ENCODE measurements at places on chromosomes 13 and 19.

GRCh38 chr19:5567970-5568407 is 236 bp upstream of the TINCR start:
- DNase-seq, result no peak

DNA sequence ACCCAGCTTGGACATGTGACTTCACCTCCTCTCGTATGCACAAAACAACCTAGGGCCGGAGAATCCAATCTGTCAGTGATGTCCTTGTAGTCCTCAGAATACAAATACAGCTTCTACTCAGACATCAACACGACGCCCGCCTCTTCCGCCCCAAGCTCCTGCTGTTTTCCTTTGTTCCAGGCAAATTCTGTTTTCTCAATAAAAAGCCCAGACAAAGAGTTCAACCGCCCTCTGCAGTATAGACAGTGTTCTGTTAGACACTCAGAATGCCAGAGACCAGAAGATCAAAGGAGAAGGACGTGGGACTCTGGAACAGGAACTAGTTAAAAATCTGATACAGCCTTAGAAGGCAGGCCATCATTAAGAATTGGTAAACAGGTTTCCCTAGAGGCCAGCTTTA is 42.0 kb upstream of the GGACT start:
- no peak for DNase-seq

GRCh38 chr19:48170817-48171347 is 402 bp downstream of the ZSWIM9 start:
- DNase-seq, result no peak

DNA sequence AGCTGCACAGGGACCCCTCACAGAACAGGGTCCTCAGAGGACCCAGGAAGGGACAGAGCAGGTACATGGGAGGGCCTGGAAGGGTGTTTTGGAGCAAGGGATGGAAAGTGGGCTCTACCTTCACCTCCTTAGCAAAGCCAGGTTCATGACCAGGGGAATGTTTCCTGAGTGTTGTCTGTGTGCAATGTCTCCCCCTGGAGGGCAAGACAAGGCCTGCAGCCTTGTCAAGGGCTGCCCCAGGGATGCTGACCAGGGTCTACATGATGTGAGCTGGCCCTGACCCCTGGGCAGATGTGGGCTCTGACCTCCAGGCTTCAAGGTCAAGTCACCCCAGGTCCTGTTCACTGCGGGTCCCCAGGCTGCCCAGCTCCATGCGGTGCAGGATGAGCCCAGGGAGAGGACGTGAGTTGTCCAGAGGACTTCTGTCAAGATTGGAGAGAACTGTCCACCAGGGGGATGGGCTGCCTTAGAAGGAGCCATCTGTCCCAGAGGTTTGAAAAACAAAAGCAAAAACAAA is 1.0 kb upstream of the CEACAM1 start:
- no peak for DNase-seq

- DNase-seq, result no peak
Observed at GRCh38 chr19:46270521-46271256, 26.2 kb upstream of the HIF3A start.

DNA sequence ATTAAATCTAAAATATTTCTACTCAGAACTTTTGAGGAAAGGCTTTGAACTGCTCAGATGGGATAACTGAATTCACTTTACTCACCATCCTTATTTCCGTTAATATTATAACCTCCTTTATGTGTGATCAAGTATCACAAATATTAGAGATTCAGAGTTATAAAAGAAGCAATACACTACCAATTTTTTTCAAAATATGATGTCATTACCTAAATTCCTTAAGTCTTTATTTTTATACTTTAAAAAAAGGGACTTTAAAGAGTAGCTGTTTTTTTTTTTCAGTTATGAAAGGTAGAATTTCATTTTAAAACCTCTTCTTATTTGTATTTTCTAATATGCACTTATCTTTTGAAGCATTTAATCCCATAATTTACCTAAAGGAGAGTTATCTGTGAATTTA is 239.5 kb downstream of the DIAPH3 start:
- no peak for DNase-seq

DNA sequence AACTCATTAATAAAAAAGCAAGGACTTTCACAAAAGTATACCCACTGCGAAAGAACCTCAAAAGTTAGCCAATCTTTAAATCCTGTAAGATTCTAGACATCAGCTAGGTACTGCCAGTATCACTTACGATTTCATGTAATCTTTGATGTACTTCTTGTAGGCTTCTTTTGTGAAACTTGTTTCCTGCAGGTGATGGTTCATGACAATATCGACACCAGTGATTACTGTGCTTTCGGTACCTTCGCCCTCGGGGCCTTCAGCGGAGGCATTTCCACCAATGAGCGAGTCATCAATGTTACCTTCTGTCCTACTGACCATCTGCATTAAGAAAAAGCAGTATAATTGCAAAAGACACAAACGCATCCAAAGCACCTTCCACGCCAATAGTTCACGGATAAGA is 1.1 kb downstream of the TPT1 start:
- no peak for DNase-seq

GRCh38 chr13:78758549-78758948 is 99.6 kb upstream of the OBI1 start:
- DNase-seq, result no peak

DNA sequence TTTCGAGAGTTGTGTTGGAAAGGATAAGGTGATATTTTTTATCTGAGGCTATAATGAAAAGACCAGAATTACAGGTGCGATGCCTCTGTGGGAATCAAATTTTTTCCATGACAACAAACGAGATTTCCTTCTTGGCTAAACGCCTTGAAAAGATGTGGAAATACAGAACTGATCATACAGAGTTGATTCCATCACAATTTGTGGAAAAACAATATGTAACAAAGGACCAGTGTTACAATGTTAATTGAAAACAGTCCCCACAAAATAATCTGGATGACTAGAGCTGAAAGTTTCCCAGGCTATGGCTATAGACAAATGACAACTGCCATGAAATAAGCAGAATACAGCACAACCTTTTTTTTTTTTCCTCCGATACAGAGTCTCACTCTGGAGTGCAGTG is 628.9 kb downstream of the DIAPH3 start:
- no peak for DNase-seq

DNA sequence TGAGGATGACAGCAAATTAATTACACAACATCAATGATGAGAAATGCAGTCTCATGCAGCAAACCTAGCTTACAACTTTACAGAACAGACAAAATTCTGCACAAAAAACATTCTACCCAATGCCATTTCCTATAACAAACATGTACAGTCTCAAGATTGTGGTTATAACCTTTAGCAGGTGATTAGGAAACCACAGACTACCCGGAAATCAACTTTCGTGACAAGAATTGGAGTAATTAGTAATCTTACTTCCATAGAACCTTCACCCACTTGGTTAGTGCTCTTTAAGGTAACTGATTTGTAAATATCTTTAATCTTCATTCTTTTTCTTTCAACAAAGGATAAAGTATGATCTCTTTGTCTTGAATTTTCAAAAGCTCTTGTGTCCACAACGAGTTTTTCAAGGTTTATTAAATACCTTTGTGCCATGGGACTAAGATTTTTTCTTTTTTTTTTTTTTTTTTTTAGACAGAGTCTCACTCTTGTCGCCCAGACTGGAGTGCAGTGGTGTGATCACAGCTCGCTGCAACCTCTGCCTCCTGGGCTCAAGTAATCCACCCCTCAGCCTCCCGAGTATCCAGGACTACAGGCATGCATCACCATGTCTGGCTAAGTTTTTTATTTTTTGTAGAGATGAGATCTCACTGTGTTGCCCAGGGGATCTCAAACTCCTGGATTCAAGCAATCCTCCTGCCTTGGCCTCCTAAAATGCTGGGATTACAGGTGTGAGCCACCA is 78.8 kb downstream of the MAP4K1 start:
- DNase-seq, result no peak

DNA sequence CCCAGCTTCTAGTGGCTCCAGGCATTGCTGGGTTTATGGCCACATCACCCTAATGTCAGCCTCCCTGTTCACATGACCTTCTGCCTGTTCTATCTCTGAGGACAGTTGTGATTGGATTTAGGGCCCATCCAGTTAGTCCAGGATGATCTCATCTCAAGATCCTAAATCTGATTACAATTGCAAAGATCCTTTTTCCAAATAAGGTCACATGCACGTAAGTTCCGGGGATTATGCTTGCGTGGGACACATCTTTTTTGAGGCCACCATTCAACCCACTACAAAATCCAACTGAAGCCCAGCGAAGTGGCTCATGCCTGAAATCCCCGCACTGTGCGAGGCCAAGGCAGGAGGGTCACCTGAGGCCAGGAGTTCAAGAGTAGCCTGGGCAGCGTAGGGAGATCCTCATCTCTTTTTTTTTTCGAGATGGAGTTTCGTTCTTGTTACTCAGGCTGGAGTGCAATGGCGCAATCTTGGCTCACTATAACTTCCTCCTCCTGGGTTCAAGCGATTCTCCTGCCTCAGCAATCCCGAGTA is 12.3 kb downstream of the PLD3 start:
- DNase-seq, result no peak

- DNase-seq, result no peak
Observed at GRCh38 chr19:2477141-2477710, 1.3 kb downstream of the GADD45B start.

DNA sequence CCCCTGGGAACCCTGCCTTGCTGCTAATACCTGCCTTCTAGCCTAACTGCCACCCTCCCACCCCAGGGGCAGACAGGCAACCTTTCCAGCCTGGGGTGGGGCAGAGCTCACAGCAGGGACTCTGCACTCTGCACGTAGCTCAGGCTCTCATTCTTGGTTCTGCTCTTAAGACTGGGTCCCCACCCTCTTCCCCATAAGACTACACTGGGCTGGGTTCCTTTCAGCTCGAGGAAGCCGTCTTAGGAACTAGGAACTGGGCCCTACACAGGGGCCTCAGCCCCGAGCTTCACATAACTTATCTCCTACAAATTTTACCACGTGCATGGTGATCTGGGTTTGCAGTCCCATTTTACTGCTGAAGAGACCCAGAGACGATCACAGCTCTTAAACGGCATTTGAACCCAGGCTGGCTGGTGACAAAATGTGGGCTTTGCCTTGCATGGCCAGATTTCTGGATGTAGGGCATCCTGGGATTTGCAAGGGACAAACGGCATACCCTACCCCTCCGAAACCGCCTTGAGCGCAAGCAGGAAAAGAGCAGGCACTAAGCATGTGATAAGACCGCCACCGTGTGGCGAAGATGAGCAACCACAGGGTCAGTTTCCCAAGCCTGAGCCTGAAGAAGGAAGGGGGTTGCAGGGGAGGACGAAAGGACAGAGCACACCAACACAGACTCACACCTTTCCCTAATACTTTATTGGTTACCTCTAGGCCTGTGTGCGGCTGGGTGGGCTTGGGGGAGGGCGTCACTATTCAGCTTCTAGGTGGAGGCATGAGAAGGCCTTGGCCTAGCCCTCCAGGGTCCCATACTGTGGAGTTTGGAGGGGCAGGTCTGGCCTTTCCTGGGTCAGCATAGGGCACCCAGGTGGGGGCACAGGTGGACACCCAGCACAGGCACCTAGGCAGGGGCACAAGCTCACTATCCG is 5.1 kb downstream of the JUNB start:
- no peak for DNase-seq

- peak; percentile 87 for DNase-seq
Observed at GRCh38 chr13:97124915-97125809, 97.0 kb upstream of the MBNL2 start.

DNA sequence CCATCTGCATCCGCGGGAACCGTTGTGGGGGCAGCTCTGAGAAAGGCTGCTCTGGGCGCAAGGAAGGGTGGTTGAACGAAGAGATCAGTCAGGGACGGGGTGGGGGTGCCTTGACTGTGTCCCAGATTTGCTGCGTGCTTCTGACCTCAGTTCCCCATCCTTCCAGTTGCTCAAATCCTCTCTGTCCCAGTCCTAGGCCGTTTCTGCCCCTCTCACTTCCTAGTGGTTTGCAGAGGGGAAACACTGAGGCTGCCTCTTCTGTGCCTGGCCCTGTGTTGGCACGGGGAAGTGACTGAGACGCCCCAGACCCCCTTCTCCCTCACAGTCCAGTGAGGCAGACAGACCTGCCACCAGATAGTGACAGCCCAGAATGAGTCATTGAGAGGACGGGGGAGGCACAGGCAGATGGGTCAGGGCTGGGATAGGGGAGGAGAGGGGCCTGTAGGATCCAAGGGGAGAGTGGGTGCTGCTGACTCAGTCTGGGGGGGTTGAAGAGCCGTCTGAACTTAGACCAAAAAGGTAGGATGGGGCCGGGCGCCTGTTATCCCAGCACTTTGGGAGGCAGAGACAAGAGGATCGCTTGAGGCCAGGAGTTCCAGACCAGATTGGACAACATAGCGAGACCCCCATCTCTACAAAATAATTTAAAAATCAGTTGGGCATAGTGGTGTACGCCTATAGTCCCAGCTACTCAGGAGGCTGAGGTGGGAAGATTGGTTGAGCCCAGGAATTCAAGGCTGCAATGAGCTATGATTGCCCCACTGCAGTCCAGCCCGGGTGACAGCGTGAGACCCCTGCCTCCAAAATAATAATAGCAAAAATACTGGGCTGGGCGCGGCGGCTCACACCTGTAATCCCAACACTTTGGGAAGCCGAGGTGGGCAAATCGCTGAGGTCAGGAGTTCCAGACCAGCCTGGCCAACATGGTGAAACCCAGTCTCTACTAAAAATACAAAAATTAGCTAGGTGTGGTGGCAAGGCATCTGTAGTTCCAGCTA is 26.5 kb downstream of the NUMBL start:
- DNase-seq, result no peak

DNA sequence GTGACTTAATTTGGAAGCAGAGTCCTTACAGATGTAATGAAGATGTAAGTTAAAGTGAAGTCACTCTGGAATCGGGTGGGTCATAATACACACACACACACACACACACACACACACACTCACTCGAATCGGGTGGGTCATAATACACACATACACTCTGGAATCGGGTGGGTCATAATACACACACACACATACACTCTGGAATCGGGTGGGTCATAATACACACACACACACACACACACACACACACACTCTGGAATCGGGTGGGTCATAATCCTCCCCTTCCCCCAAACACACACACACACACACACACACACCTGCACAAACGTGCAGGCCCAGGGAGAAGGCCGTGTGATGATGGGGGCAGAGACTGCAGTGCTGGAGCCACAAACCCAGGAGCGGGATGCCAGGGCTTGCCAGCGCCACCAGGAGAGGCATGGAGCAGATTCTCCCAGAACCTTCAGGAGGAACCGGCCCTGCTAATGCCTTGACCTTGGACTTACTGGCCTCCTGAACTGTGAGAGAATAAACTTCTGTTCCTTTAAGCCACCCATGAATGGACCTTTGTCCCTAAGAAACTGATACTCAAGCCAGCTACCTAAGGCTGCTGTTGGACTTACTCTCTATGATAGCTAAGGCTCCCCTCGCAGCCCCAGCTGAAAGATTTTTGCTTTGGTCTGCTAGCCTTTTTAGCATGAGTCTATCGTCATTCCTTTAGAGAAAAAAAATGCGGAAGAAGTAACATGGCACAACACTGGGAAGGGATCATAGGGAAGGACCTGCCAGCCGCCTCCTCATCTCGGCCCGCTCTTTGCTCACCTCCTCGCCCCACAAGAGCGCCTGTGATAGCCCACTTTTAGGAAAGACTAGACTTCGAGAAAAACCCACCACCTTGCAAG is 136.2 kb upstream of the RNF113B start:
- no peak for DNase-seq

GRCh38 chr13:78770601-78771000 is 111.6 kb upstream of the OBI1 start:
- DNase-seq, result no peak

Data from SK-N-MC (cell line).